Ascending aorta (tissue), 2 donors: ENCODE measurements at places on chromosomes 12 and 14. TPM values are rescaled to one million over a fixed set of nuclear protein-coding genes. Genes with fewer than 3 reads are reported as not detected.

Gene WASHC3
- total RNA-seq = 36.4 TPM

Gene CCDC60
- not detected for total RNA-seq

Gene TSHR
- total RNA-seq = not detected

Gene EPYC
- total RNA-seq = not detected

Gene ASB2
- 58.6 TPM for total RNA-seq

Gene GPX2
- not detected for total RNA-seq

Gene RGS6
- 0.11 TPM for total RNA-seq

Gene RAB15
- total RNA-seq = 1.6 TPM

Gene FAR2
- 11.3 TPM for total RNA-seq

Gene ETFBKMT
- 0.64 TPM for total RNA-seq

Gene LRP10
- 214 TPM for total RNA-seq

Gene CEP83
- total RNA-seq = 23.6 TPM

Gene IRAK3
- total RNA-seq = 35.9 TPM

Gene WIF1
- total RNA-seq = not detected

Gene STK38L
- 137 TPM for total RNA-seq

Gene CELA1
- total RNA-seq = not detected

Gene LPAR5
- total RNA-seq = 0.21 TPM

Gene AHNAK2
- 35.5 TPM for total RNA-seq

Gene HCFC2
- 9.8 TPM for total RNA-seq

Gene SMIM41
- 7.9 TPM for total RNA-seq

Gene INSM2
- total RNA-seq = not detected

Gene FAIM2
- total RNA-seq = 0.75 TPM

Gene IFI27L2
- 36.0 TPM for total RNA-seq

Gene RNASE7
- not detected for total RNA-seq

Gene SLC22A17
- 89.7 TPM for total RNA-seq

Gene NKX2-1
- not detected for total RNA-seq

Gene KLRC2
- total RNA-seq = not detected

Gene PRH1
- not detected for total RNA-seq

Gene GLIPR1L1
- not detected for total RNA-seq

Gene ALG10B
- 9.2 TPM for total RNA-seq

Gene SHMT2
- 136 TPM for total RNA-seq

Gene TCTN2
- 2.7 TPM for total RNA-seq

Gene RIPK3
- total RNA-seq = 2.3 TPM

Gene CCDC177
- total RNA-seq = not detected

Gene LRRK2
- 14.3 TPM for total RNA-seq

Gene SRSF5
- 113 TPM for total RNA-seq

Gene NRXN3
- 21.0 TPM for total RNA-seq

Gene PRIM1
- 20.9 TPM for total RNA-seq

Gene NKX2-8
- total RNA-seq = not detected
